ENCODE measurements at places on chromosomes 3 and 15.

- DNase-seq, result no peak
Observed at GRCh38 chr3:111944372-111944771, 34.5 kb upstream of the ABHD10 start.

DNA sequence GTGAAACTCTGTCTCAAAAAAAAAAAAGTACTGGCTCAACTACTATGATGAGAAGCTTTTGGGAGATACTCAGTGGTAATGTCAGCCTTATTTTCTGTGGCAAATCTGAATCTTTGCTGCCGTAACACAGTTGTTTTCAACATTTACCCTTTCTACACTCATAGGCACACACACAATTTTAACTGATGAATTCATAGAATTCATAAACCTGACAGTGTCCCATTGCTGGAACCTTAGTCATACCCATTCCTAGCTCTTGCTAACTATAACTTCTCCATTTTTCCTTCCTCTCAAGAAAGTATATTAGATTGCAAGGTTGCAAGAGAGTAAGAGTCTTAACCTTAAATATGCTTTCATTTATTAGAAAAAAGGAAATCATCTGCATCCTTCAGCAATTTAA, 496.6 kb downstream of the FHIT start:
- no peak for DNase-seq

GRCh38 chr15:68691705-68692104, 112.9 kb downstream of the CORO2B start:
- peak; percentile 77 for DNase-seq

DNA sequence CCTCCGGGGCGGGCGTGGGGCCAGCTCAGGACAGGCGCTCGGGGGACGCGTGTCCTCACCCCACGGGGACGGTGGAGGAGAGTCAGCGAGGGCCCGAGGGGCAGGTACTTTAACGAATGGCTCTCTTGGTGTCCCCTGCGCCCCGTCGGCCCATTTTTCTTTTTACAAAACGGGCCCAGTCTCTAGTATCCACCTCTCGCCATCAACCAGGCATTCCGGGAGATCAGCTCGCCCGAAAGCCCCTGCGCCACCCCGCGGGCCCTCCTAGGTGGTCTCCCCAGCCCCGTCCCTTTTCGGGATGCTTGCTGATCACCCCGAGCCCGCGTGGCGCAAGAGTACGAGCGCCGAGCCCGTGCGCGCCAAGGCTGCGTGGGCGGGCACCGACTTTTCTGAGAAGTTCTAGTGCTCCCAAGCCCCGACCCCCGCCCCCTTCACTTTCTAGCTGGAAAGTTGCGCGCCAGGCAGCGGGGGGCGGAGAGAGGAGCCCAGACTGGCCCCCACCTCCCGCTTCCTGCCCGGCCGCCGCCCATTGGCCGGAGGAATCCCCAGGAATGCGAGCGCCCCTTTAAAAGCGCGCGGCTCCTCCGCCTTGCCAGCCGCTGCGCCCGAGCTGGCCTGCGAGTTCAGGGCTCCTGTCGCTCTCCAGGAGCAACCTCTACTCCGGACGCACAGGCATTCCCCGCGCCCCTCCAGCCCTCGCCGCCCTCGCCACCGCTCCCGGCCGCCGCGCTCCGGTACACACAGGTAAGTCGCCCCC, at the start of gene THBS1:
Gene THBS1 (plus strand): TSS at position 595 of the 757 bp plus-strand sequence. CDS start 779 bp downstream, outside the sequence.
- DNase-seq, result peak; percentile 83

DNA sequence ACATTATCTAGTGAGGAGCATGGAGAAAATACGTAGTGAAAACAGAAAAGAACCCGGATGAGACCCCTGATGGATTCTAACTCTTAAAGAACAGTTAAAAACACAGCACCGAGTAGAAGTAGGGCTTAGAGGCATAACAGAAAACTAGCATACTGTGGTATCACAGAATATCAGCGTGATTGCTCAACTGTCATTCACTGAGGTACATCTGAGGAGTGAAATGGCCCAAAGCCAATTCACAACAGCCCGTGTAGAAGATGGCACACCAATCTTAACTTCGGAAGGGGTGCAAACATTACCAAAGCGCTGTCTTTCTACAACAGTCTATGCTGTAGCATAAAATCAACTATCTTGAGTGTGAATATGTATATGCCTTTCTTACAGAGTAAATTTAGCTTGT, 1.8 kb downstream of the CLASP2 start:
- DNase-seq, result no peak

GRCh38 chr15:40736575-40736974, 18.5 kb downstream of the RMDN3 start:
- no peak for DNase-seq

- DNase-seq, result no peak
Observed at GRCh38 chr3:95134693-95135413, 1072.0 kb downstream of the NSUN3 start.
